ENCODE measurements at places on chromosomes 1 and 21.

DNA sequence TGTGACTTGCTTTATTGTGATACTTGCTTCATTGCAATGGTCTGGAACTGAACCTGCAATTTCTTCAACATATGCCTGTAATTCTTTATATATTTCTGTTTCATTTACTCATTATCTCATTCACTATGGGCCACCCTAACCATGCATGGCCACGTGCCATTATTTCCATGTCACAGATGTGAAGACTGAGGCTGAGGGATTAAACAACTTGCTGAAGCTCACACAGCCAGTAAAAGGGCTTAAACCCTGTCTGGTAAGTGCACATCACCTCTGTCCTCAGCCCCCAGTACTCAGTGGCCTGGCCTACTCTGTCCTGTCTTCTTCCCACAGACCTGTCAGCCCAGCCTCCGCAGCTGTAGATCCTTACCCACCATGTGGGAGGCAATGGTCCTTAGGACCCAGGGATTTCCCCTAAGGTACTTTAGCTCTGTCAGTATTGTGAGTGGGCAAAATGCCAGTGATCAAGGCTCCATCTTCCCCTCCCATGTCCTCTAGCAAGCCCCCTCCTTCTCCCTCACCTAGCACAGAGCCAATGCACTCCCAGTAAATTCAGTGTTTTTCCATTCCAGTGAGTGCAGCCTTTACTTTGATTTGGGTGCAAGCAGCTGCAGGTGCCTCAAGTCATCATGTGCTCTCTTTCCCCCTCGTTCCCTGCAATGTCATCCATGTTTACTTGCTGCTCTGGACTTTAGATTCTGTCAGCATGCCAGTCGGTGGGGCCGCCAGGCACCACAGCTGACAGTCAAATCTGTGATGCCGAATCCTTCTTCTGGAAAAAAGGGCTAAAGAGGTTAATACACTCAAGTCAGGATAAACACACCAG, 228.2 kb upstream of the PROX1 start:
- no peak for DNase-seq

- no peak for DNase-seq
Measured at GRCh38 chr1:217402301-217402700, 228.6 kb downstream of the GPATCH2 start.

DNA sequence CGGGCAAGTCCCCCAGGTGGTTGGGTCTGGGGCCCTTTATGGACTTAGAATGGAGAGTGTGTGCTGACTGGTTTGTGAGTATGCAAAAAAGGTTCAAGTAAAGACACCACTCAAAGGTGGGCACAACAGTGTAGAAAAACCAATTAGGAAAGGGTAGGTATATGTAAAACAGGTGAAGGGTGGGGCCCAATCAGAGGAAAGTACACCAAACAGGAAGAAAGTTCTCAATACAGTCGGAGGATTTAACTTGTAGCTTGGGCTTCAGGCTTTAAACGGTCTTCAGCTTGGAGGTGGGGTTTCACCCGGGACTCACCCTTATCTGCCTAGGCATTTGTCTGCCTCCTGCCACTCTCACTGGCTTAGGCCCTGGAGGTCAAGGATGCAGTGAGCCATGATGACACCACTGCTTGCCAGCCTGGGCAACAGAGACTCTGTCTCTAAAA, 6.8 kb upstream of the PUM1 start:
- no peak for DNase-seq

GRCh38 chr1:171707583-171707982, 34.3 kb downstream of the VAMP4 start:
- no peak for DNase-seq

- peak; percentile 81 for DNase-seq
Measured at GRCh38 chr1:39960431-39960958, 5.5 kb downstream of the MFSD2A start.

GRCh38 chr1:5729636-5730145, 262.5 kb downstream of the NPHP4 start:
- no peak for DNase-seq

DNA sequence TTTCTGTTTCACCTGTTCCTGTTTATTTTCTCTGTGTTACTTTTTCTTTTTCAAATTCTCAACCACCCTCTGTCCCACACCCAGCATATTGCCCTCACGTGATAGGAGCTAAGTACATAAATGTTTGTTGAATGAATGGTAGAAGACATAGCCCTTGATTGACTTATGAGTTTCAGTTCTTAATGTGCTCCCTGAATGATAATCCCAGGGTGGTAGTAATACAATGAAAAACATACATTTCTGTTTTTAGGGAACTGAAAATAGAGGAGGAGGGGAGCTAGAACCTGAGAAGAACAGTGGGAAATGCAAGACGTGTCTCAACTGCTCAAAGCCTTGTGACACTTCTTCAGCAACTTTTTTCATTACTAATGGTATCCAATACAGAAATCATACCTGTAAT, 147.1 kb downstream of the SPATA46 start:
- DNase-seq = peak; percentile 68

- peak; percentile 58 for DNase-seq
Measured at GRCh38 chr1:24695202-24695974, 49.9 kb upstream of the CLIC4 start.

GRCh38 chr1:51526248-51526647, 7.2 kb upstream of the EPS15 start:
- DNase-seq = no peak

DNA sequence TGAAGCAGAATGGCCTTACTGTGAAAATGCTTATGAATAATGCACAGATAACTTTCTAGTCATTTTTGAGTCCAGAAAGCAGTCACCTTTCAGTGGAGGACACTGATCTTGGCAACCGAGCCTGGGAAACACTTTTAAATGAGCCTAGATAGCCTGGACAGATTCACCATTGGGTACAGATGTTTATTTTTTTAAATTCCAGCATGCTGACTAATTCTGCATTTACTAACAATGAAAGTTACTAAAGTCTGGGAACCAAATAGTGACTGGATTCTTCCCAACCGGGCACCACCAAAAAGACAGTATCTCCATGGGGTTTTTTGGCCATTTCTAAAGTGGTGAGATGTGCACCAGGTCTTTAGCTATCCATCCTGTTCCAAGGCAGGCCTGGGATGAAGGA, 3.3 kb upstream of the FMOD start:
- no peak for DNase-seq

DNA sequence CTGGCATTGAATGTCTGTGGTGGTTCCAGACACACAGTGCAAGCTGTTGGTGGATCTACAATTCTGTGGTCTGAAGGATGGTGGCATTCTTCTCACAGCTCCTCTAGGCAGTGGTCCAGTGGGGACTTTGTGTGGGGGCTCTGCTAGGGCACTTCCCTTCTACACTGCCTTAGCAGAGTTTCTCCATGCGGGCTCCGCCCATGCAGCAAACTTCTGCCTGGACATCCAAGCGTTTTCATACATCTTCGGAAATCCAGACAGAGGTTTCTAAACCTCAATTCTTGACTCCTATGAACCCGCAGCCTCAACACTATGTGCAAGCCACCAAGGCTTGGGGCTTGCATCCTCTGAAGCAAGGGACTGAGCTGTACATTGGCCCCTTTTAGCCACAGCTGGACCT, 43.0 kb downstream of the RGS18 start:
- DNase-seq = no peak

GRCh38 chr1:21305155-21305899, 15.1 kb upstream of the ECE1 start:
- no peak for DNase-seq

DNA sequence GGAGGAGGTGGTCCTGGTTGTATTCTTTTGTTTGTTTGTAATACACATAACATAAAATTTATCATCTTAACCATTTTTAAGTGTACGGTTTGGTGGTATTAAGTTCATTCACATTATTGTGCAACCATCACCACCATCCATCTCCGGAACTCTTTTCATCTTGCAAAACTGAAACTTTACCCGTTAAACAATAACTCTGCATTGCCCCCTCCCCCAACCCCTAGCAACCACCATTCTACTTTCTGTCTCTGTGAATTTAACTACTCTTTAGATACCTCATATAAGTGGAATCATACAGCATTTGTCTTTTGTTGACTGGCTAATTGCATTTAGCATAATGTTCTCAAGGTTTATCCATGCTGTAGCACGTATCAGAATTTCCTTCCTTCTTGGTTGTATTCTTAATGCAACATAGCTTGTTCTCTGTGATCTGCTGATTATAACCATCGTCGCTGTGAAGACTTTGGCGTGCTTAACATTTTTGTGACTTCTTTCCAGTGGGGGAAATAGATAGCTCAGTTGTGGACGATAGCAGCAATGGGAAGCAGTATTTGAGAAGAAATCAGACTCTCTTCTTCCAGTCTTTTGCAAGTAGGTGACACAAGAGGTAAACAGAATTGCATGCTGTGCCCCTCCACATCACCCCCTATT, 117.5 kb upstream of the HOOK1 start:
- peak; percentile 43 for DNase-seq

DNA sequence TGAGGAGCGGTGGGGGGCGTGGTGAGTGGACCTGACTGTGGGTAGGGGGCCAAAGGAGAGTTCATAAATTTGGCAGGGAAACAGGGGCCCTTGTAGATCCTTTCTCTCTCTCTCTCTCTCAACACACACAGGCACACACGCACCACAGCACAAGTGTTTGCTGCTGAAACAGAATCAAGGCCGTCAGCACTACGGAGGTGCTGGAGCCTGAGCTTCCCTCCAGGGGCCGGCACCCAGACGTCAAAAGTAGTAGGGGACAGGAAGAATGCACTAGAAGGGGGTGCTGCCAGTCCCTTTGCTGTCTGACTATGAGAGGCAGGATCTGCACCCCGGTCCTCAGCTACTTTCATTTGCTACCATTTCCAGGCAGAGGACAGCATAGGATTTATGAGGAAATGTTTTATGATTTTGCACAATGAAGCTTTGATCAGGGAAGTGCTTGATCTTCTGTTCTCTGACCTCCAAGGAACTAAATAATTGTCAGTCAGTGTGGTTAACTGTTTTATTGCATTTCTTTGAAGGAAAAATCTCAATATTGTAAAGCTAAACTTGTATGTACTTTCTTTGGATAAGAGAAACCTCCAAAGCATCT, 74.3 kb upstream of the FAM3B start:
- no peak for DNase-seq

GRCh38 chr1:27552911-27553420, 51.0 kb downstream of the AHDC1 start:
- no peak for DNase-seq

DNA sequence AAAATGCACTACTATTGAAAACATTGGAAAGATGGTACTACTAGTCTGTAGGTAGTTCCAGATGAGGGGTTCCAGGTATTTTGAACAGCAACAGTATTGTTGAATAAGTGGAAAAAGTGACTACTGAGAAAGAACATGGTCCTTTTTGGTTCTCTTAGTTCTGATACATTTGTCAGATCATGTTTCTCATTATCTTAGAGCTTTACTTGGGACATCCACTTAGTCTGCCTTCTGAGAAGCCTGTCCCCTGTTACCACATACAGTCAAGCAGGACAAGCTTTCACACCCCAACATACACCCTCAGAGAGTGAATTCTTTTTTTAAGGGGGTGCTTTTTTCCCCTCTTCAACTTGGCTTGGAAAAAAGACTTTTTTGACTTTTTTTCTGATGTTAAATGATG, 41.0 kb upstream of the MACF1 start:
- no peak for DNase-seq

DNA sequence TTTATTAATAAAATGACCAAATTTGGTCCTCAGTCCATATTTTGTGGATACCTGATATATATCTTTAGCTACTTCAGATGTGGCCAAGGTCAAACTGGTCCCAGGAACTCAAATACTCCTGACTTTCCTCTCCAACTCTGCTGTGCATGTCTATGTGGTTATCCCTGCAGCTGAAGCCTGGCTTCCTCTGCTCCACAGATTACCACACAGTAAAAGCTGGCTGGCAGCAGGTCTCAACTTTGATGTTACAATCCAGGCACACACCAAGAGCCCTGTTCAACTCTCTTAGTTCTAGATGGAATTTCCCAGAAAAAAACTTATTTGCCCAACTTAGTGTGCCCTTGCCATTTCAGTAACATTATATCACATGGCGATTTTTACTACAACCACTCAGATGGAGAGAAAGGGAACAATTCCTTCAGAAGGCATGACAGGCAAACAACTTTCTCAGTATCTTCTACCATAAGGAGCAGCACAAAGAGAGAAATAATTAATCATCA, 479.5 kb downstream of the PLPP3 start:
- DNase-seq = no peak

GRCh38 chr21:37407719-37408420, 41.3 kb downstream of the DYRK1A start:
- DNase-seq = no peak

DNA sequence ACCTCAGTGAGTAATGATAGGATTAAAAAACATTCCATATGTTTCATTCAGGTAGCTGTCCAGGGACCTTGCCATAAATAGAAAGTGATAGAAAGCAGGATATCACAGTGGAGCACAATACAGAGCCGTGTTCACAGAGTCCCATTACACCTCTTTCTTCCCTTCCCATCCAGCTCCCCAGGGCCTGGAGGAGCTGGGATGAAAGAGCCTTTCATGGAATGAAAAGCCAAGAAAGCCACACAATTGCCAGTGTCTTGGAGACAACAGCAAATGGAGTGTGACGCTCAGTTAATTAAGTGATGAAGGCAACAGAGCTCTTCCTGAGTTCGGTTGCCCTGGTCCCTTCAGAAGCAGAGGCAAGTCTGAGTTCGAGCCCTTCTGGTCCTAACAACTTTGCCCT, 387.3 kb upstream of the PLXNA2 start:
- DNase-seq = no peak

GRCh38 chr1:165842023-165842670, 14.7 kb downstream of the UCK2 start:
- no peak for DNase-seq

DNA sequence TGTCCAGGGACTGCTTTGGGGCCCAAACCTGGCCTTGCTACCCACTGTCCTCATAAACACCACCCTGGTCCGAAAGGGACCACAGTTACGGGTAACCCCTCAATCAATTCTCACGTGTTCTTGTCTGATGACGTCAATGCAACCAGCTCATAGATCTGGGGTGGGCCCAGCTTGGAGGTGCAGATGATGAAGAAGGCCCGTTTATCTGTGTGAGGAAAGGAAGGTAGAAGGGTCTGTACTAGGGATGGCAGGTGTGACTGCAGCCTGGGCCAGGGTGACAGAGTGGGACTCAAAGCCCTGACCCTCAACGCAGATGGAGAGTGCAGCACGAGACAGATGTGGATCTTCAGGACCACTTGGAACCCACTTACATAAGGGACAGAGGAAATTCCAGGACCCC, 22.1 kb downstream of the LRRC71 start:
- DNase-seq = no peak

- no peak for DNase-seq
Measured at GRCh38 chr1:32764826-32765569, 52.2 kb downstream of the YARS1 start.

DNA sequence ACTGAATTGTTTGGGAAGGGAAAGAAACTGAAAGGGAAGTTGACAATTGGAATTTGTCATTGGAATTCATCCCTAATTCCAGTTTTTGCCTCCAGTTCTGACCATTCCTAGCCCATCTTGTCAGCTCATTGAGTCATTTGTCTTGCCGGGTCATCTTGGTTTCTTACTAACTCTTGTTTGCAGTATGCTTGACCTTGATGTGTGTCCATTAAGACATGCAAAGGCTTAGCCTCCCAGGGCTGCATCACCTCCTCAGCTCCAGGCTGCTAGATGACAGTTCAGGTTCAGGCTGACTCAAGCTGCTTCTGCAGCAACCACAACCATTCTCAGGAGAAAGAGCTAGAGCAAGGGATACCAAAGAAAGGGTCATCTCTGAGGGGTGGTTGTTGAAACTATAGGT, 151.3 kb upstream of the PTGFR start:
- no peak for DNase-seq

GRCh38 chr1:17648457-17649145, 106.5 kb upstream of the ACTL8 start:
- no peak for DNase-seq
